ENCODE measurements at places on chromosomes 5 and 9.
A peak's percentile ranks its signal among the peaks of the same experiment; 100 is the strongest.

GRCh38 chr5:151577566-151577965, 13.6 kb downstream of the FAT2 start:
- DNase-seq, result no peak

GRCh38 chr9:14532456-14533115, 160.6 kb downstream of the ZDHHC21 start:
- DNase-seq, result no peak

- DNase-seq, result no peak
Observed at GRCh38 chr5:180810959-180811622, 8.5 kb upstream of the MGAT1 start.

DNA sequence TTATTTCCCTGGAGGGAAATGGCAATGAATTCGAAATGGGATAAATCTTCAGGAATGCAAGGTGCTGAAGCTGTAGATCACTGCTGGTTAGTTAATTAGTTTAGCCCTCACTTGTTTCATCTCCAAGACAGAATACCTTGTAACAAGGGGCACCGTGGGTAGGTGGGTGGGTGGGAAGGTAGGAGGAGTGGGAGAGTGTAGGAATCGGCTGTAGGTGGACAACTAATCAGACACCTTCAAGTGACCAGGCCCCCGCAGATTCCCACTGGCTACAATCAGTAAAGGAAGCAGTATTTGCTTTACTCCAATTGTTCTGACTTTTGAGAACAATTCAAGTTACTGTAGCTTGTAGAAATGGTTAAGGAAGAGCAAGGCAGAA, 293.7 kb downstream of the TLE1 start:
- DNase-seq, result no peak

DNA sequence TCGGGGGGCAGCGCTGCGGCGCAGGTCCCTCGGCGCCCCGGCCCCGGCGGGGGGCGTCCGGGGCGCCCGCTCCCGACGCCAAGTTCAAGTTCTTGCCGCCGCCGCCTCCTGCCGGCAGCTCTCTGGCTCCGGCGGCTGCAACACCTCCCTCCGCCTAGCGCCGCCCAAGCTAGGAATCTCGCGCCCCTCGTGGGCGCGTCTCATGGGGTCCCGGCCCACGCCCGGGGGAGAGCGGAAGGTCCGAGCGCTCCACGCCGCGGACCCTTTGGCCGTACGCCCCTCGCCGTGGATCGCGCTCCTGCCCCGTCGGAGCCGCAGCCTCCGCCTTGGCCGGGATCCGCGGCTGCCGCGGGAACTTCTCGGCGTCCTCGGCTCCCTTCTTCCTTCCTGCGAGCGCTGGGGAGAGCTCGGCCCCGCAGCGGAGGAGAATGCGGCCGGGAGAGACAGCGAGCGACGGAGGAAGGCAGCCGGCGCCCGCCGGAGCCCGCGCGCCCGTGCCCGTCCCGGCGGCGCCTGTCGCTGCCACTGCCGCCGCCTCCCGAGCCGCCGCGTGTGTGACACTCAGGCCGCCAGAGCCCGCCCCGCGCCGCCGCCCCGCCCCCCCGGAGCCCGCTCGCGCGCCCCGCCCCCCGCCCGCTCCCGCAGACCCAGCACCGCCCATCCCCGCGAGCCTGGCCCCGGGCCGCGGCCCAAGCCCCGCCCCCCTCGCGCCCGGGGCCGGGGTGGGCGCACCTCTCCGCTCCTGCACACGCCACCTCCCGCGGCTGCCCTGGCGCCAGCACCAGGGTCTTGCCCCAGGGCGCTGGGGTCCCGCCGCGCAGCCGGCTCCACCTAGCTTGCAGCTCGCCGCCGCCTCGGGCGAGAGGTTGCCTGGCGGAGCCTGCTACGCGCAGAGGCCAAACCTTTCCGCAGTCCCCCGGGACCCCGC, at the start of gene SHB:
TSS of gene SHB (minus strand) at position 527 of the 928 bp plus-strand sequence. CDS start 582 bp downstream, outside the sequence.
- DNase-seq, result peak; percentile 87

DNA sequence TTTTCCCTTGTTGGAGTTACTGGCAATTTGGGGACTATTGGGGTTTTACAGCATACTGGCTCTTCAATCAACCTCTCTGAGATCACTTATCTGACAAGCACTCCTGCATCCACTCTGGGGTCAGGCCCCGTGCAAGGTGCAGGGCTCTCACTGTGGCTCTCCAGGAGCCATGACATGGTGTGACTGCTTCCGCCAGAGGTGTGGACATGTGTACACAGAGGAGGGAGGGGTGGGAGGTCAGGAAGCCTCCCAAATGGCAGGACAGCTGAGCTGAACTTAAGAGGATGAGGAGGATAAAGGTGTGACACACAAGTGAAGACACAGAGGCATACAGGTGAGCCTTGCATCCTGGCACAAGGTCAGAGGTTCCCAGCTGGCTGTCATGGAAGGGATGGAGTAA, 24.3 kb downstream of the SHB start:
- DNase-seq, result no peak

GRCh38 chr9:130981756-130982137, 27.2 kb upstream of the LAMC3 start:
- DNase-seq, result no peak

- DNase-seq, result no peak
Observed at GRCh38 chr9:98109052-98109451, 10.0 kb downstream of the TRIM14 start.

DNA sequence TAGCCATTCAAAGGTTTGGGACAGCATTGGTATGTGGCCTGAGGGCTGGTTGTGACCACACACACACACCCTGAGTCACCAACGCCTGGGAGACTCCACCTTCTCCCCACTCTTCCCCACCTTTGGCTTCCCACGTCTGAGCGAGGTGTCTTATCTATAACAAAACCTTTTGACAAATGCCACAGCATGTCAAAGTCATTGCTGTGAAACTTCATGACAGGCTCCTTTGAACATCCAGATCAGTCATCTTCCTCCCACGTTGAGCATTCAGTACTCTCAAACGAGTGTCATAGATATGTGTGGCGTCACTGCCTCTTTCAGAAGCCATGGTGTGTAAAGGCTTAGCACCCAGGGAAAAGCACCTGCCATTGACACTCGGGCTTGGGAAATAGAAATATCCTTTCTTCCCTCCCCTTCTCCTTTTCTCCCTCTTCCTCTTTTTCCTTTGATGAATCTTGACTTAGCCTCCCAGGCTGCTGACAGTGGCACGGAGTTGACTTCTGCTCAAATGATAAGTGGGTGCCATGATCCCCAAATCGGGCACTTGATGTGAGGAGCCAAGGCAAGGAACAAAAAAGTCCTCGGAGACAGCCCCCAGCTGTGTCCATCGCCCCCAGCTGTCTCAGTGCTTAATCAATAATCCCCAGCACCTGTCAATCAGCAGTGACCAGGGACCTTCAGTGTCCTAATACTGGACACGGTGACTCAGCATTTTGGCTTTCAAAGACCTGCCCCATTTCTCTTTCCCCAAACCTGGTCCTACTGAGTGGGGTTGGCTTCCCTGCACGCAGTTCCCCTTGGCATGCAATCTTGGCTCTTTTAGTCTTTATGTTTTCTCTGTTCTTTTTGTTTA, 114.8 kb downstream of the FGF18 start:
- DNase-seq, result no peak

GRCh38 chr9:4946937-4947336, 38.1 kb upstream of the JAK2 start:
- DNase-seq, result no peak

GRCh38 chr5:2699686-2700085, 51.8 kb downstream of the IRX2 start:
- no peak for DNase-seq

GRCh38 chr9:113963017-113963620, 87.0 kb downstream of the ZNF618 start:
- peak; percentile 5 for DNase-seq

GRCh38 chr5:14210729-14211128, 67.6 kb downstream of the TRIO start:
- DNase-seq, result no peak

- no peak for DNase-seq
Observed at GRCh38 chr9:105833271-105833975, 139.1 kb downstream of the TMEM38B start.

GRCh38 chr9:37977851-37978480, 74.0 kb upstream of the SLC25A51 start:
- DNase-seq, result no peak

DNA sequence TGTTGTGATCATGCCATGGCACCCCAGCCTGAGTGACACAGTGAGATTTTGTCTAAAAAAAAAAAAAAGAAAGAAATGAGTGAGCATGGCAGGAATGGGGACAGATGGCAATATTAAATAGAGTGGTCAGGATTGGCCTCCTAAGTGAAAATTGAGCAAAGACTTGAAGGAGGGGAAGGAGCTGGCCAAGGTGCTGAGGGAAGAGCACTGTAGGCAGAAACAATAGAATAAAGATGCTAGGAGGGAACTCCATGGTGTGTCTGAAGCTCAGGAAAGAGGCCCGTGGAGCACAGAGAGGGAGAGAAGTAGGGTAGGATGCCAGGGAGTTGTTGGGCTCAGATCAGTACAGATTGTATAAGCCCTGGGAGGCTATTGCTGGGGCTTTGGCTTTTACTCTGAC, 64.4 kb upstream of the PCAT7 start:
- no peak for DNase-seq

DNA sequence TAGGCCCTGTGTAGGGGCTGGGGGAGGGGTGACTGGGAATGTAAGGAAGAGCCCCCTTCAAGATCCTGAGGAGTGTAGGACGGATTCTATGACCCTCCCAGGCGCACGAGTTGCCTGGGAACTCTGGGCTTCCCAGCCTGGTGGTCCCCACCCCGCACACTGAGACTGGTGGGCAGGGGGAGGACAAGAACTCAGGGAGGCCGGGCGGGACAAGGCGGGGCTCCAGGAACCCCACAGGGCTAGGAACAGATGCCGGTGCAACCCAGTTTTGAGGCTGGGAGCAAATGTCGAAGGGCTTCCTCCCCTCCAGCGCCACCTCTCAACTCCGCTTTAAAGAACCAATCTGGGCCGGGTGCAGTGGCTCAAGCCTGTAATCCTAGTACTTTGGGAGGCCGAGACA, 1.3 kb upstream of the VDAC1 start:
- no peak for DNase-seq

GRCh38 chr5:124080256-124080655, 568.3 kb downstream of the CSNK1G3 start:
- no peak for DNase-seq

DNA sequence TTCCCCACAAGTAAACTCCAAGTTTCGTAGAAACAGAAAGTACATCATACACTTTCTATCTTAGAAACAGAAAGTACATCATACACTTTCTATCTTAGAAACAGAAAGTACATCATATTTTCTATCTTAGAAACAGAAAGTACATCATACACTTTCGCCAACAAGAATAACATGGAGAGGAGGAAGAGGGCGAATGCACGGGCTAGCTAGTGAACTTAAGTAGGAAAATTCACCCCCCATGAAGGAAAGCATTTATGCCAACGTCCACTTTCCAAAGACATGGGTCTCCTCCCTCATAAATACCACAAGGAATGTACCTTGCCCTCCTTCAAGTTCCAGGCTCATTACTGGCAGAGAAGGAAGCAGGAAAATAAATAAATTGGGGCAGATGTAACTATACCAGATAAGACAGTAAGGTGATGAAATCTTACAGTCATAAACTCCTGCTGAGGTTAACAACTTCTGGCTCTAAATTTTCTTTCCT, 64.7 kb downstream of the FRMD3 start:
- no peak for DNase-seq

GRCh38 chr5:21680641-21681040, 1172.5 kb downstream of the CDH12 start:
- no peak for DNase-seq

GRCh38 chr5:116517488-116517887, 57.1 kb downstream of the SEMA6A start:
- no peak for DNase-seq

GRCh38 chr5:127766676-127767335, 63.6 kb downstream of the CCDC192 start:
- no peak for DNase-seq

DNA sequence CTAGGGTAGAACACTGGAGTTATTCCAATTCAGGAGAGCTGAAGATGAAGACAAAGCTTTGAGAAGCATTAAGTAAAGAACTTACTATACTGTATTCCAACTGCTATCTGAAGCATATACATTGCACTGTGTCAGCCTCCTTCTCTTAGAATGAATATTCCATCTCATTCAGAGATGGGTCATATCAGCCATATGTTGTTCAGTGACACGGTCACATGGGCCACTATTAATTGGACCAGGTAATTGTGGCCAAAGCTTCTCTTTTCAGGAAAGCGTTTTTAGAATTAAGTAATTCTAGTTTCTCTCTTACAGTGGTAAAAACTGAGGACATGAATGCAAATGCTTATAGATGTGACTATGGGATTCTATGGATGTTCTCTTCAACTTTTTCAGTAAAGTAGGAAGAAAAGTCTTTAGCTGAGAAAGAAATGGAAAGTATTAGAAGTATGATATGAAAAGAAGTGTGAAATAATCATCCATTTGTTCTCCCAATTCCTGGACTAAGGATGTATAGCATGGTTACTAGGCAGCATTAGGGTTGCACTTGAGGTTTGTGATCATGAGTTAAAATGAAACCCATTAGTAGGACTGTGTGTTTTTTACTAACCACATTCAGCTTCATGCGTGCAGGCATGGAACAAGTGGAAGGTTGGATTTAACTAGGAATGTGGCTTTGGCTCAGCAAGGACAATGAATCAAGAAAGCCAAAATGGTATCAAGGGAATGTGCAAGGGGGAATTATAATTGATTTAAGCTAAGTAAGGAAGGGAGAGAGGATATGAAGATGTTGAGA, 40.9 kb downstream of the CETN3 start:
- DNase-seq, result no peak

GRCh38 chr5:41747708-41748107, 122.5 kb downstream of the OXCT1 start:
- DNase-seq, result no peak

DNA sequence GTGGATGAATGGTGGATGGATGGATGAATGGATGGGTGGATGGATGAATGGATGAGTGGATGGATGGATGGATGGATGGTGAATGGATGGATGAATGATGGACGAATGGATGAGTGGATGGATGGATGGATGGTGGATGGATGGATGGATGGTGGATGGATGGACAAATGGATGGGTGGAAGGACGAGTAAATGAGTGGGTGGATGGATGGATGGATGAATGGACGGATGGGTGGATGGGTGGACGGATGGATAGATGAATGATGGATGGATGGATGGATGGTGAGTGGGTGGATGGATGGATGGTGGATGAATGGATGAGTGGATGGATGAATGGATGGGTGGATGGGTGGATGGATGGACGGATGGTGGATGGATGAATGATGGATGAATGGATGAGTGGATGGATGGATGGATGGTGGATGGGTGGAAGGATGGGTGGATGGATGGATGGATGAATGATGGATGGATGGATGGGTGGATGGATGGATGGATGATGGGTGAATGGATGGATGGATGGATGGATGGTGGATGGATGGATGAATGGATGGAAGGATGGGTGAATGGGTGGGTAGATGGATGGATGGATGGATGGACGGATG, 58.6 kb downstream of the VAV2 start:
- DNase-seq, result no peak

GRCh38 chr5:84285641-84286637, 98.7 kb downstream of the EDIL3 start:
- no peak for DNase-seq

GRCh38 chr5:148860599-148860998, 34.2 kb downstream of the ADRB2 start:
- DNase-seq, result no peak

DNA sequence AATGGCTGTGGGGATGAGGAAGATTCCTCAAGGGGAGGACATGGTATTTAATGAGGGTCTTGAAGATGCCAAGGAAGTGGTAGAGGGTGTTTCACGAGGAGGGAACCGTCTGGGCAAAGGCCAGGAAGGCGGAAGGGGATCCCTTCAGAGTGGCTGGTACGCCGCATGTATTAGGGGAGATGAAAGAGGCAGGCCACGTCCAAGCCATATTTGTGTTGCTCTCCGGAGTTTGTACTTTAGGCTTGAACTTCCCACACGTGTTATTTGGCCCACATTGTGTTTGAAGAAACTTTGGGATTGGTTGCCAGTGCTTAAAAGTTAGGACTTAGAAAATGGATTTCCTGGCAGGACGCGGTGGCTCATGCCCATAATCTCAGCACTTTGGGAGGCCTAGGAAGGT, 1.2 kb downstream of the FXN start:
- no peak for DNase-seq
